Activated CD4-positive, alpha-beta T cell treated with anti-CD3 and anti-CD28 coated beads for 48 hours (primary cell): ENCODE measurements at places on chromosomes 1 and 21.
A peak's percentile ranks its signal among the peaks of the same experiment; 100 is the strongest.

- DNase-seq: no peak
Observed at GRCh38 chr1:67811781-67812180, 21.5 kb downstream of the GNG12 start.

DNA sequence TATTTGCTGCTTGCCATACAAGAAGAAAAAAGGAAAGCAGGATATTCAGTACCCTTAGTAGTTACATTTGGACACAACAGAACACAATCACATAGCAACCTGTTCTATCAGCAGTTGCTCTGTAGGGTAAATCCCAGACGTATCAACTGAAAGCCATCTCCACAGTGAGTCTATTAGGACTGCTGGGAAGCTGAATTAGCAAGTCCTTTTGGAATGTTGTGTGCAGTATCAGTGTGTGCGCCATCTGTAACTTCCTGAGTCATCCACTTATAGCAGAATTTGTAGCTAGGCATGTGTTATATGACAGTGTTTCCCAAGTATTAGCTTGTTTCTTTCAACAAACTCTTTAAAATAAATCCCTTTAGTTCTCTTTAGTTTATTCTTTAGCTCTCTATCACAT is 21.3 kb downstream of the CCDC30 start:
- no peak for DNase-seq

- DNase-seq: no peak
Observed at GRCh38 chr1:160045653-160046052, 13.9 kb upstream of the PIGM start.

- peak; percentile 36 for DNase-seq
Observed at GRCh38 chr1:100265562-100265930, 470 bp upstream of the RTCA start.

DNA sequence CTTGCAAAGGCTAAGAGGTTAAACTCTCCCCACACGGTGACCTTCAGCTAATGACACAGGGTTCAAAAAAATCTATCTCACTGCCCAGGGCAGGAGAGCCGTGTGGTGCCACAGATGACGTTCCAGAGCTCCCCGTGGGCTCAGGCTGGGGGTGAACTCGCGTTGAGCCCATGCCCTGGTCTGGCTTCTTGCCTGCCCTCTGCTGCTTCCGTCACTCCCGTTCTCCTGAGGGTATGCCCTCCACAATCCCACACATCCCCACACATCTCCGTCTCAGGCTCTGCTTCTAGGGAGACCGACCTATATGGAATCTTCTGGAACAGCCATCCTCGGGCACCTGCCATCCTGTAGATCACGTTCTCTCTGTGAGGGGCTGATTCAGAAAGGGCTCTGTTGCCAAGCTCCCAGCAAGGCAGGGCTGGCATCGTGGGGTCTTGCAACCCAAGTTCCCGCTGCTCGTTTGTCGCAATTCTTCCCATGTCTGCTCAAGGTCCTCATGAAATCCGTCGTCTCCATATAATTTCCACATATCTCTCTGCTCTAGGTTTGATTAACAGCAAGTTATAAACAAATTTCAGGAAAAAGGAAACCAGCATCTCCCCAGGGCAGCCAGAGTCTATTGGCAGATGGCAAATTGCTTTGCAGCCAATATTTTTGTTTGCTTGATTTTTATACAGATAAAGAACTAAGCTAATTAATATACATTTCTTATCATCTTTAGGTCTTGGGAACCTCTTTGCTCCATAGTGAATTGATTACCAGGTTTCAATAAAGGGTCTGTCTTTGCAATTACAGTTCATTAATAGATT is 278.2 kb downstream of the PTPRU start:
- no peak for DNase-seq

DNA sequence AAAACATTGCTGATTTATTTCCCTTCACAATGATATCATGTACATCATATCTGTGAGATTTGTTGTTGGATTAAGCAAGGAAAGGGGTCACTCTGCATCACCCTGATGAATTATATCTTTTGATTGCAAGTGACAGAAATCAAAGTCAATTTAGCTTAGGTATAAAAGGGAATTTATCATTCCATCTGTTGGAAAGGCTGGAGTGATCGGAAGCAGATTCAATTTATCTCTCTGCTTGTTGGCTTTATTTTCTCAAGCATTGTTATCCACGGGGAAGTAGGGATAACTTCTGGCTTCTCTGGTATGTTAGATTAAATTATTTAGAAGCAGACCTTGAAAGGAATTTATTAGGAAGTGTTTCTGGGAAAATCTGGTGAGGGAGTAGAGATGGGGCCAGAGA is 226.6 kb downstream of the PTGER3 start:
- no peak for DNase-seq

- no peak for DNase-seq
Observed at GRCh38 chr21:20591284-20591683, 406.9 kb upstream of the NCAM2 start.

DNA sequence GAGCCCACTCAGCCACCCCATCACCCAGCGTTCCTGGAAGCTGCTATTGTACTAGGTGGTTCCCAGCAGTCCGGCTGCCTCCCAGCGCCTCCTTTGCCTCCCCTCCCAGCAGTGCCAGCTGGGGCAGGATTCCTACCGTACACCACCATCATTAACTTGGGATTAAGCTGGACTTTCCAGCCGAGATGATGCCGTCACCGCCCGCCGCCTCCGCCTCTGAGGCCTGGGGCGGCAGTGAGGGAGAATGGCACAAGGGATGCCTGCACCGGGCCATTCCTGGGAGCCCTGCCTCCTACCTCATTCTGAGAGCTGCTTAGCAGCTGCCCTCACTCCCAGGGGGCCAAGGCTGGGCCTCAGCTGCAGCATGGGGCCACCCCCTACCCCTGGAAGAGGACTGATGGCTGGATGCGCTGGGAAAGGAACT is 13.2 kb downstream of the CNTN2 start:
- no peak for DNase-seq

GRCh38 chr1:9687120-9687873 is 35.8 kb downstream of the PIK3CD start:
- DNase-seq: peak; percentile 62

- peak; percentile 49 for DNase-seq
Observed at GRCh38 chr1:18234790-18235242, 127.2 kb downstream of the IGSF21 start.

- no peak for DNase-seq
Observed at GRCh38 chr1:98478121-98478520, 183.4 kb upstream of the SNX7 start.

GRCh38 chr1:188665477-188665876 is 1812.2 kb downstream of the BRINP3 start:
- DNase-seq: no peak

DNA sequence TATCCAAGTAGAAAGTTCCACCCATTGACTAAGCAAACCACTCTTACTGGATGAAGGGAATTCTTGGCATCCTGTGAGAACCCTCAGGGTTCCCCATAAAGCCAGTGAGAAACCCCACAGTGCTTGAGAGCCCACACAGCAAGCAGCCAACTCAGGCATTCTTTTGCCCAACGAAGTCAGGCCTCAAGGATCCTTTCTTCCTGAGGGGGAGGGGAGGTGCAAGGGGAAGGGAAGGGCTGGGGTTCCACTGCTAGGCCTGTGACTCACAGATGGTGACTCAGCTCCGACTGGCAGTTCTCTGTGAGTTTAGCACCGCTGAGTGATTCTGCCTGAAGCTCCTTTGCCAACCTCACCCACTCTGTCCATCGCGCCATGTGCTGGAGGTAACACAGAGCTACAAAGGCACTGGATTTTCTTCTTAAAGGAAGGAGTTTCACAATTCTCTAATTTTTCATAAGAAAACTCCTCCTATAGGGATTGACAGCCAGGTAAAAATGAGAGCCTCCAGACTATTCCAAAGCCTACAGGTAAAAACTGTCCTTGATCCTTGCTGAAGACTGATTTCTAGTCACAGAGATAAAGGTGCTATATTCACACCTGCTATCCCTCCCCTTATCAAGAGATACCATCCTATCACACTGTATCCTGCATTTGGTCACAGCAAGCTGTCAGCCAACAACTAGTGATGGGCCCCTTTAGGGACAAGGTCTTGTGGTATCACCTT is 4.8 kb downstream of the ENO1 start:
- peak; percentile 91 for DNase-seq

- no peak for DNase-seq
Observed at GRCh38 chr1:46653405-46653958, 14.7 kb downstream of the ATPAF1 start.

GRCh38 chr1:43834280-43835081 is 99.1 kb upstream of the ARTN start:
- peak; percentile 69 for DNase-seq

DNA sequence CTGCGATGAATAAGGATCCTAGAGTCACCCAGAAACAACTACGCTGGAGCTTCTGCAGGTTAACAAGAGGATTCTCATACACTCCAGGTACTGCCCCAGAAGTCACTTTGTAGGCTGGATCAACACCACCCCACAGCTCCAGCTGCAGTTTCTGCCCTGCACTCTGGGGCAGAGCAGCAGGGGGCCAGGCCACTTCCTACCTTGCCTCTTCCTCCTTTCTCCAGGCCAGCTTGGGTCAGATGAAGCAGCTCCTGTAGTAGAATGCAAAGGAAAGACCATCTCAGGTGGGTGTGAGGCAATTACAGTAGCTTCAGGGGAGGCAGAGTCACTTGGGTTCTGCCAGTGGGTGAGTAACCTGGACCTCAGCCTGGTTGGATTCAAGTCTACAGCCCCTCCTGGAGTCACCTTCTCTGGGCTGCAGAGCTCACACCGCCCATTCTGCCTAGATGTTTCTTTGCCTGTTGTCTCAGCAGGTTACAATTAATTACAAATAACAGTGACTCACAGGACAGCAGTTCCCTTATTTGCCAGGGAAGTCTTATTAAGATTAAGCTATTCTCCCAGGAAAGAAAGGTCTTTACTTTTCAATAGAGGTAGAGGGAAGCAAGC is 24.4 kb upstream of the BCAR3 start:
- no peak for DNase-seq

DNA sequence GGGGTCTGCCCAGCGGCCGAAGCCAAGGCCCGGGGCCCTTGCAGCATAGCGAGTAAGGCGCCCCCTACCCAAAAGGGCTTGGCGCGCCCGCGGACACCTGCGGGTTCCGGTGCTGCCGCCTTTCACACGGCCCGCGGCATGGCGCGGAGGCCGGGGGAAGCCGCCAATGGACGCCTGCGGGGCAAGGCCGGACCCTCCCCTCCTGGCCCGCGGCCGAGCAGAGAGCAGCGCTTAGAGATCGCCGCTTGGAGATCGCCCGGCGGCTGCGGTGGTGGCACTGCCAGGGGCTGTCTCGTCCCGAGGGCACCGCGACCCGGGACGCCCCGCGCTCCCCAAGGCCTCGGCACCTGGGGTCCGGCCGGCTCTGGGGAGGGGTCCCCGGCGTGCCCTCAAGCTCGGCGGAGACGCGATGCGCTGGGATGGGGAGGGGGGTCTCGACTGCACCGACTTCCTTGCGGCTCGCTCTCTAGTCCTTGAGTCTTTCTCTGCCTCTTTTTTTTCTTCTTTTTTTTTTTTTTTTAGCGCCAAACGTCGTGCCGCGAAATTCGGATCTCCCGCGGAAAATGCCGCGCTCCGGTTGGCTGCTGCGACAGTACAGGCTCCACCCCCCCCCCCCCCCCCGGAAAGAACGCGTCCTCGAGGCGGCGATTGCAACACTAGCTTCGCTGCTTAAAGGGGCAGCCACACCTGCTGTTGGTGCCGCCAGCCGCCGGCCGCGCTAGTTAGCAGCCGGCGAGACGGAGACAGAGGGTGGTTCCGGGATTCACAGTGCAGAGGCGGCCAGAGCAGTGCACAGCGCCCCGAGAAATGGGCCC is at the start of gene E2F2:
Gene E2F2, minus strand, starts transcription at position 487 of the 815 bp plus-strand sequence. Its CDS starts 440 bp downstream, at position 47.
- DNase-seq: peak; percentile 88

GRCh38 chr1:96634883-96635282 is 86.7 kb upstream of the PTBP2 start:
- DNase-seq: no peak

- DNase-seq: no peak
Observed at GRCh38 chr1:204384636-204385352, 25.1 kb upstream of the PLEKHA6 start.

- peak; percentile 65 for DNase-seq
Observed at GRCh38 chr1:31663622-31664452, 19.2 kb upstream of the PEF1 start.

DNA sequence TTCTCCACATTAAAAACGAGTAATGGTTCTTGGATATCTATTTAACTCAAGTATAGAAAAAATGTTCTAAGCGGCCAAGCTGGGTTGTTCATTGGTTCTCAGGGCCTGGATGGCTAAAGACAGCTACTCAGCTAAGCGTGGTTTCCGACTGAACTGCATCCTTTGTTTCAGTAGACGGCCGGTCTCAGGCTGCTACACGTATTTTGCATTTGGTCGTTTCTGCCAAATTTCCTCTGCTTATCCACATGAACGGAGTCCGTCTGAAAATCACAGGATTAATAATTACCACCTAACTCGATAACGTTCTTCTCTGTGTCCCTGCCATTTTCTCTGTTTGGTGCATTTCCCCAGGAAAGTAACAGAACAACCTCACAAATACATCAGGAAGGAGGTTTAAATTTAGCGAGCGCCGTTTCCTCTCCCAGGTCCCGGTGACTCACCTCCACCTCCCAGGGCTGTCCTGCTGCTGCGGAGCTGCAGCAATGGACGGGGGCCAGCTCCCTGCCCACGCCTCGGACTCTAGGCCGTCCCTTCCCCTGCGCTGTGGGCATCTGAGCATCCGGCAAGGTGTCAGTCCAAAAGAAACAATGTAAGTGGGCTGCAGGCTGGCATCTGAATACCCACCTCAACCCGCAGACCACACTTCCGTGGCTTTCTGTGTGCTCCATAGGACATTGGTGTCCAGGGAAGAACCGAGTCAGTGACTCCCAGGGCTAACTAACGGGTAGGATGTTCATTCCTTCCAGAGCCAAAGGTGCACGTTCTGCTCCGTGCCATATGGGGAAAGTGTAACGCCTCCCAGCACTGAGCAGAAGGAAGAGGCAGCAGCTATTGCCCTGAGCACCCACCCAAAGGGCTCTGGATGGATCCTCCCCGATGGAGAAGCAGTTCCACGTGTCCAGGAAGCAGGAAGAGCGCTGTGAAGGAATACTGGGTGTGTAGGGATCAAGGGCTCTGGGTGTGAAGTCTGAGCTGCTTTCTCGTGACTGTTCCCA is 4.1 kb upstream of the GABRD start:
- no peak for DNase-seq

GRCh38 chr1:3265835-3266805 is 188.3 kb upstream of the ARHGEF16 start:
- no peak for DNase-seq

DNA sequence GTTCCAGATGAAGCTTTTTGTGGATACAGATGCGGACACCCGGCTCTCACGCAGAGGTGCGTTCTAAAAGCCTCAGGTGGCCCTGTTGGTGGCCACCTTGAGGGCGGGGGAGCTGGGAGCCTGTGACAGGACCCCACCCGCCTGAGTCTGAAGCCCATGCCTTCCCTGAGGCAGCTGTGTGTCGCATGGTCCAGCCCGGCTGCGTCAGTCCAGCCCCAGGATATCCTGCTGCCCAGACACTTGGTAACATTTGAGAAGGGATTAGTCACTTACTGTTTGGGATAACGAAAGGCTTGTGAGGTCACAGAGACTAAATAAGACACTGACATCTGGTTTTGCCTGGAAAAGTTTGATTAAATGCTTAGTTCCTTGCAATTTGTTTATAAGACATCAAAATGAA is 68.9 kb downstream of the UCK2 start:
- no peak for DNase-seq

- no peak for DNase-seq
Observed at GRCh38 chr1:87064309-87064708, 149.9 kb downstream of the HS2ST1 start.

GRCh38 chr1:40593449-40594186 is 62.2 kb downstream of the ZNF684 start:
- no peak for DNase-seq

- DNase-seq: no peak
Observed at GRCh38 chr1:156371553-156372264, 2.7 kb downstream of the RHBG start.
